Effector memory CD8-positive, alpha-beta T cell (primary cell): ENCODE measurements at places on chromosomes 7 and 10.

DNA sequence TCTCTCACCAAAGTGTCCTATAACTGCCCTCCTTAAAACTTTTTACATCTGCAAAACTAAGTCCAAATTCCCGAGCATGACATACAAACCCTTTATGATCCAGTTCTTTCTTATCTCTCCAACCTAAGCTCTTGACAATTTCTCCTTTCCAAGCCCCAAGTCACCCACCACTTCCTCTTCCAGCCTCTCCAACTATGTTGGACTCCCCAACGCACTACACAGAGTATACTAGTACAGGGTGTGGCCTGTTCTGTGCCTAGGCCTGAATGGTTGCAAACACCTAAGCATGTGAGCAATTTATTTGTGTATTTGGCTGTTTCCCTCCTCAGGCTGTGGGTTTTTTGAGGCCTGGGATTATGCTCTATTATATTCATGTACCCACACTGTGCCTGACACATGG lies 101.2 kb upstream of the APBB1IP start:
- no peaks in the 10 kb centered on the region for H3K36me3 ChIP-seq
- no peak overlapping the region for H3K27ac ChIP-seq
- peaks cover 7% of the 10 kb centered on the region for H3K27me3 ChIP-seq
- H3K4me3 ChIP-seq: no peak overlapping the region
- peaks cover 11% of the 10 kb centered on the region for H3K4me1 ChIP-seq

DNA sequence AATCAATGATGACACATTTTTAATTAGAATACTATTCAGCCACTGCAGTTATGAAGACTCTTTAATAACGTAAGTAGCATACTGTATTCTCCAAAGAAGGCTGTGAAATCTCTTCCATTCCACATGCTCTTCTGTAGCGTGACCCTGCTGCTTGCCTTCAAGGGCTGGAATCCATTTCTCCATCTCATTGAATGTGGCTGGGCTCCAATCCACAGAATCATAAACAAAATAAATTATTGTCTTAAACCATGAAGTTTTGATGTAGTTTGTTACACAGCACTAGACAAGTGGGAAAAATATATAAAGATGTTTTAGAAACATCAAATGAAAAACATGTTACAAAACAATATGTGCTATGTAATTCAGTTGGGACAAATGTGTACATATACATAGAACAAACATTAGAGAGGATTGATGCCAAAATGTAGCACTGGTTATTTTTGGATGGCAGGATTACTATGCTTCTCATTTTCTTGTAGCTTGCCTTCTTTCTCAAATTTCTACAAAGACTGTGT lies 410.8 kb upstream of the PODXL start:
- no peaks in the 10 kb centered on the region for H3K36me3 ChIP-seq
- no peaks in the 10 kb centered on the region for H3K4me1 ChIP-seq
- DNase-seq: no peak
- no peak overlapping the region for H3K4me3 ChIP-seq
- H3K27ac ChIP-seq: no peak overlapping the region

GRCh38 chr7:128443831-128444600 lies 11.7 kb upstream of the HILPDA start:
- no peaks in the 10 kb centered on the region for H3K36me3 ChIP-seq
- peaks cover 8% of the 10 kb centered on the region for H3K4me1 ChIP-seq
- H3K27me3 ChIP-seq: no peaks in the 10 kb centered on the region
- no peak for DNase-seq

DNA sequence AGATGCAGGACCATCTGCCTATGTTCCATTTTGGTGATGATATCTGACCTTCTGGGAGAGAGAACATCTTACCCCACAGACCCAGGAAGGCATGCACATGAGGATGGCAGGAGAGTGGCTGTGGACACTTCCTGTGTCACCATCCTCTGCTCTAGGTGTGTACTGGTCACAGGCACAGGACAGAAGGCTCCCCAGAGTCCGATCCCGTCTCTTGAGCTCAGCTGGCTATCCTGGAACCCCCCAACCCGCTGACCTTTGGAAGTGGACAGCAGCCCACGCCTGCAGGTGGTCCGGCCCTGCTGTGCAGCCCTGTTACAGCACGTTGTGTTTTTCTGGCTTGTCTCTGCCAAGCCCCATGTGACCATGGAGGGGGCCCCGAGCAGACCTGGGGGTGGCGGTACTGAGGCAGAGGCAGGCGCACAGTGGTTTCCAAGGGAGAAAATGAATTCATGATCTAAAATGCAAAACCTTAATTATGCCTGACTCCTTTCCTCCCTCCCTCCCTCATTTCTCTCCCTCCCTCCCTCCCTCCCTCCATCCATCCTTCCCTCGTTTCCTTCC lies 178.8 kb downstream of the CUX1 start:
- no peaks in the 10 kb centered on the region for H3K27me3 ChIP-seq
- no peak overlapping the region for H3K4me3 ChIP-seq
- DNase-seq: no peak
- H3K4me1 ChIP-seq: peaks cover 23% of the 10 kb centered on the region
- peak overlapping the region; percentile 24 for H3K27ac ChIP-seq

DNA sequence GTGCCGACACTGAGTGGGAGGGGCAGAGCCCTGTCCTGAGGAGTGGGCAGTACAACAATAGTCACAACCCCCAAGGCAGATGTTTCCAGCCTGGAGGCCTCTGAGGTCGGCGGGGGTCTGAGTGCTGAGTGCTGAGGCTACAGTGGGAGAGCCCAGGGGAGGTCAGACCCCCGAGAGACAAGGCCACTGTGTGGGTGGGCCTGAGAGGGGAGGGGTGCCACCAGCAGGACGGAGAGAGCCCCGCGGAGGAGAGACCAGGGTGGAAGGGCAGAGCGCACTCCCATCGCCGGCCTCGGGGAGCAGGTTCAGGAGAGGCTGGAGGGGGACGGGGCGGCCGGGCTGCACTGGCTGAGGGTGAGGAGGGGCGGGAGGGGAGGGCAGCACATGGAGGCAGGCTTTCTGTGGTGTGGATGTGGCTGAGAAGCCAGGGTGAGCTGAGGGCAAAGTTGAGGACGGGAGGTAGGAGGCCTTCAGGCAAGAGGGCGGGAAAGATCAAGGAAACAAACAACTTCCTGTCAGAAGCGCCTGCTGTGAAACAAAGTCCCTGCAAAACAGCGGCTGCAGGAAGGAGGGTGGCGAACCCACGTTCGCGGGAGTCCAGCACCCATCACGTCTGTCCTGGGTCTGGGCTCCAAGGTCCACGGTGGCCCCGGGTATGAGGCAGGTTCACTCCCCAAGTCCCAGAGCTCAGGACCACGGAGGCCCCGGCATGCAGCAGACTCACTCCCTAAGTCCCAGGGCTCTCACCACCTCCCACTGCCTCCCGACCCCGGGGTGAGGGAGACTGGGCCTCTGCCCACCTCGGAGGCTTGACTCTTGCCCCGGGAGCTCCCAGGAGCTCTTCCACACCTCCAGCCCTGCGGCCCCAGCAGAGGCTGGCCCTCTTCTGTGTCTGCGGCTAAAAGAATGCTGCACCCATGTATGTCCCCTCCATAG lies 76.8 kb upstream of the NKX6-2 start:
- H3K4me1 ChIP-seq: no peaks in the 10 kb centered on the region
- peaks cover 76% of the 10 kb centered on the region for H3K27me3 ChIP-seq
- no peak overlapping the region for H3K4me3 ChIP-seq
- H3K27ac ChIP-seq: no peak overlapping the region

GRCh38 chr7:140060788-140061606 lies 1.8 kb downstream of the PARP12 start:
- peak overlapping the region; percentile 91 for H3K27ac ChIP-seq
- no peak for DNase-seq
- H3K36me3 ChIP-seq: peaks cover 17% of the 10 kb centered on the region
- peaks cover 45% of the 10 kb centered on the region for H3K4me1 ChIP-seq

DNA sequence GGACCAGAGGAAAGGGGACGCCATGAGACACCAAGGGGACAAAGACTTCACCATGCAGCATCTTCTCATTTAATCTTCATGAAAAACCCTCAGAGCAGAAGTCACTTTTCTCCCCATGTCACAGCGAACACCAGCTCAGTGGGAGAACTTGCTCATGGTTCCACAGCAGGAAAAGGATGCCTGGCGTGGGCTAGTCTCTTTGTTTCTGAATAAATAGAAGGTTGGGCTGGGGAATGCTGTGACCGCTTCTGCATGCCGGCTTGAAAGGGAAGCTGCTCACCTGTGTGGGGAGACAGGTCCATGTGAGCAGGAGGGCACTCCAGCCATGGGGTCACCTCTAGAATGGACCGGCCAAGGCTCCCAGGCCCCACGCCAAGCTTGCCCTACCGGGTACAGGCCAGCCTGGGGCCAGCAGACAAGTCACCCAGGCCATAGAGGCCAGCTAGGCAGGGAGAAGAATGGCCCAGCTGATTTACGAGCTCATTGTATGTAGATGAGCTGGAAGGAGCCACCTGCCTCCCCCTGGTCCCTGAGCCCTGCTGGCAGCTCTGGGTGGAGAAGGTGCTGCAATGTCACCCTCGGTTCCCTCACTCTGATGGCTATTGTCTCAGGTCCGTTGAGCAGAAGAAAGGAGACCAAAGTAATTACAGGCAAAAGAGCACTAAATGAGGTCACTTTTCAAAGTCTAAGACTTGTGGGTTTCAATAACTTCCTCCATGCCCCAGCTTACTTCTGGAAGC lies 82.0 kb upstream of the PDZD8 start:
- H3K4me1 ChIP-seq: no peaks in the 10 kb centered on the region
- no peak for DNase-seq
- no peaks in the 10 kb centered on the region for H3K36me3 ChIP-seq
- H3K27ac ChIP-seq: no peak overlapping the region
- peaks cover 59% of the 10 kb centered on the region for H3K27me3 ChIP-seq

DNA sequence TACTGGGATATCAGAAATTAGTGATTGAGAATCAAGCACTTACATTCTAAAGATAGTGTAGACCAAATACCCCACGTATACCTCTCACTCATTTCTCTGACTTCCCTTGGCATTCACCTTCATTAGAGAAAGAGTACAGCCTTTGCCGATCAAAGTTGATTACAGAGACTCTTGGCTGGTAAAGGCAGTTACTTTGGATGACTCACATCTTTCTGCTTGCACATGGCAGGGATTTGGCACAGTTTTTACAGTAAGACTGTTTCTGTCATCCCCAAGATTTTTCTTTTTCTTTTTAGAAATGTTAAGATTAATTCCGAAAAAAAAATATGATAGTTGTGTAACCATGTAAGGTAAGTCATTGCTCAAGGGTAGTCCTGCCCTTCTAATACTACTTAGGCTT lies 143.0 kb downstream of the TSPAN12 start:
- no peaks in the 10 kb centered on the region for H3K36me3 ChIP-seq
- no peak for DNase-seq
- no peaks in the 10 kb centered on the region for H3K4me1 ChIP-seq
- no peaks in the 10 kb centered on the region for H3K27me3 ChIP-seq
- no peak overlapping the region for H3K4me3 ChIP-seq
- no peak overlapping the region for H3K27ac ChIP-seq

- no peak overlapping the region for H3K4me3 ChIP-seq
- H3K27me3 ChIP-seq: no peaks in the 10 kb centered on the region
- H3K27ac ChIP-seq: no peak overlapping the region
- H3K36me3 ChIP-seq: peaks cover 31% of the 10 kb centered on the region
- no peak for DNase-seq
- peaks cover 10% of the 10 kb centered on the region for H3K4me1 ChIP-seq
Observed at GRCh38 chr7:129926618-129927017, 26.1 kb downstream of the UBE2H start.

GRCh38 chr10:11097686-11098085 lies 80.0 kb downstream of the CELF2 start:
- no peaks in the 10 kb centered on the region for H3K4me1 ChIP-seq
- H3K4me3 ChIP-seq: no peak overlapping the region
- H3K27me3 ChIP-seq: peaks cover 53% of the 10 kb centered on the region
- H3K27ac ChIP-seq: no peak overlapping the region
- H3K36me3 ChIP-seq: no peaks in the 10 kb centered on the region
- no peak for DNase-seq

GRCh38 chr10:60283397-60283796 lies 106.3 kb downstream of the ANK3 start:
- DNase-seq: no peak
- H3K4me3 ChIP-seq: no peak overlapping the region
- no peaks in the 10 kb centered on the region for H3K4me1 ChIP-seq
- H3K36me3 ChIP-seq: no peaks in the 10 kb centered on the region
- H3K27me3 ChIP-seq: no peaks in the 10 kb centered on the region

- no peaks in the 10 kb centered on the region for H3K4me1 ChIP-seq
- peaks cover 41% of the 10 kb centered on the region for H3K27me3 ChIP-seq
- no peak overlapping the region for H3K4me3 ChIP-seq
- no peaks in the 10 kb centered on the region for H3K36me3 ChIP-seq
- no peak for DNase-seq
Observed at GRCh38 chr10:48667960-48668590, 16.6 kb upstream of the WDFY4 start.

GRCh38 chr7:115869801-115870200 lies 160.8 kb downstream of the TFEC start:
- H3K27me3 ChIP-seq: no peaks in the 10 kb centered on the region
- no peak overlapping the region for H3K4me3 ChIP-seq
- H3K36me3 ChIP-seq: no peaks in the 10 kb centered on the region
- no peak overlapping the region for H3K27ac ChIP-seq

DNA sequence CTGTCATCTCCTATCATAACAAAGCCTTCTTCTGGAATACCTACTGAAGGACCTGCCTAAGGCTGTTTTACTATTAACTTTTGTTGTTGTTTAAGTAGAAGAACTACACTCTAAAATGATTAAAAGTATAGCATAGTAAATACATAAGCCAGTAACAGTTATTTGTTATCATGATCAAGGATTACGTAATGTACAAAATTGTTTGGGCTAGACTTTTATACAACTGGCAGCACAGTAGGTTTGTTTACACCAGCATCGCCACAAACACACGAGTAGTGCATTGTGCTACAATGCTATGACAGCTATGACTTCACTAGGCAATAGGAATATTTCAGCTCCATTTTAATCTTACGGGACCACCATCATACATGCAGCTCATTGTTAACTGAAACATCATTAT lies 169.1 kb downstream of the LRRN3 start:
- H3K36me3 ChIP-seq: no peaks in the 10 kb centered on the region
- no peak overlapping the region for H3K4me3 ChIP-seq
- no peak overlapping the region for H3K27ac ChIP-seq
- no peak for DNase-seq
- H3K27me3 ChIP-seq: no peaks in the 10 kb centered on the region
- peaks cover 4% of the 10 kb centered on the region for H3K4me1 ChIP-seq

DNA sequence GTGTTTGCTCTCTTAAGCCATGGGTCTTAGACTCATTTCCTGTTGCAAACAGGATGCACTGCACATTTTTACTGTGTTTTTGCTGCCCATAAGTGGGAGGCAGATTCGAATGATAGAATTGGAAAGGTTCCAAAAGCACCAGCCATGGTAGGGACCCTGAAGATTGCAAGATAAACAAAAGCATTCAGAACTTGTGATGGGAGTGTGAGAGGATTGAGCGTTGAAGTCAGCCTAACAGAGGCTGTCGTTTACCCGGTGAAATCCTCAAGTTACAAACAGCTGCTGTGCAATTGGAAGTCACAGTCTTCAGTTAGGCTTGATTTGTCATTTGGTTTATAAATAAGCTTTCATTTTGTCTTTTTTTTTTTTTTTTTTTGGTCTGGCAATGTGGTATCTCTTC lies 192.7 kb upstream of the MKI67 start:
- H3K4me3 ChIP-seq: no peak overlapping the region
- H3K4me1 ChIP-seq: no peaks in the 10 kb centered on the region
- H3K27ac ChIP-seq: no peak overlapping the region
- H3K27me3 ChIP-seq: peaks cover under 1% of the 10 kb centered on the region
